ENCODE measurements at places on chromosomes 11 and 22.

GRCh38 chr22:41672780-41673509 lies 15.7 kb downstream of the SNU13 start:
- no peak for DNase-seq

DNA sequence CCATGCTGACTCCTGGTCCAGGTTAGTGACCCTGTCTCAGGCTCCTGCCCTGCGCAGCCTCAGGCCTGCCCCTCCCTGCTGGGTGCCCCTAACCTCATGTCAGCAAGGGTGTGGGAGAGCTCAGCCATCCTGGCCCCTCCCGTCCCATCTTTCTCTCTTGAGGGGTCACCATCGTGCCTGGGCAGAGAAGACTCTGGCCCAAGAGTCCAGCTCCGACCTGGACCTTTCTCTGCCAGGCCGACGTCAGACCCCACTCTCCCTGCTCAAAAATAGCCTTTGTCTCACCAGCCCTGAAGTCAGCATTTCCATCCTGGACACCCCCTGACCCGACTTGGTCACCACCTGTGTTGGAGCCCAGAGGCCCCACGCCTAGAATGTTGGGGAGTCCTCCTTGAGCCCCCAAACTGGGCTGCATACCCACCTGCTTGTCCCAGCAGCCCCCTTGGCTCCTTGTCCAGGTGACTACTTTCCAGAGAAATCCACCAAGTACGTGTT lies 4.9 kb downstream of the SCGB1C1 start:
- no peak for DNase-seq

GRCh38 chr22:31537019-31537535 lies 40.7 kb downstream of the SFI1 start:
- DNase-seq = no peak

DNA sequence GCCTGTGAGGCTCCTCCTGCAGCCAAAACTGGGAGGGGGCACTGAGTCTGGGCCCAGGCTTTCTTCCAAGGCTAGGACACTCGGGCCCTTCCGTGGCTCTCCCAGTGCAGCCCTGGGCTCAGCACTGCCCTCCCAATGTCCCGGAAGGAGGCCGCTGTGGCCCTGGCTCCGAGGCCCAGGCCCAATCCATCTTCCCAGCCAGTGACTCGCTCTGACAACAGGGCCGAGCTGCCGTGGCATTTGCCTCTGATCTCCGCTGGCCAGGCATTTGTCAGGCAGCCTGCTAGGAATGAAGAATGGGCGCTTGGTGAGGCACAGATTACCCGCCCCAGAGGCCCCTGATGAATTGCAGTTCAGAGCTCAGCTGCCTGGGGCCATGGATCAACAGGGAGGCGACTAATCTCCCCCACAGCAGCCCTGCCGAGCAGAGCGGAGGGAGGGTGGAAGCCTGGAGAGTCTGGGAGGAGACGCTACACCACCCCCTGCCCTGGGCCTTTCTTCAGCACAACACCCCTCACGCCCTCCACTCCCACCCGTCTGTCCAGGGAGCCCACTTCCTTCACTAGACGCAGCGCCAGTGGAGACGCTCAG lies 8.3 kb downstream of the FXYD2 start:
- DNase-seq = no peak

GRCh38 chr11:26043665-26044064 lies 288.3 kb upstream of the ANO3 start:
- DNase-seq = no peak

- no peak for DNase-seq
Measured at GRCh38 chr11:62816557-62816956, 11.3 kb upstream of the NXF1 start.

GRCh38 chr11:35177370-35177769 lies 38.4 kb downstream of the CD44 start:
- no peak for DNase-seq

DNA sequence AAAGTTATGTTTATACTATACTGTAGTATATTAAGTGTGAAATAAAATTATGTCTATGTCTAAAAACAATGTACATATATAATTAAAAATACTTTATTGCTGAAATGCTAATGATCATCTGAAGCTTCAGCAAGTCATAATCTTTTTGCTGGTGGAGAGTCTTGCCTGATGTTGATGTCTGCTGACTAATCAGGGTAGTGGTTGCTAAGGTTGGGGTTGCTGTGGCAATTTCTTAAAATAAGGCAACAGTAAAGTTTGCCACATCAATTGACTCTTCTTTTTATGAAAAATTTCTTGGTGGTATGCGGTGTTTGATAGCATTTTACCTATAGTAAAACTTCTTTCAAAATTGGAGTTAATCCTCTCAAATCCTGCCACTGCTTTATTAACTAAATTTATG lies 21.4 kb downstream of the INSC start:
- no peak for DNase-seq

GRCh38 chr11:111231836-111232235 lies 13.7 kb upstream of the POU2AF2 start:
- DNase-seq = peak; percentile 9

DNA sequence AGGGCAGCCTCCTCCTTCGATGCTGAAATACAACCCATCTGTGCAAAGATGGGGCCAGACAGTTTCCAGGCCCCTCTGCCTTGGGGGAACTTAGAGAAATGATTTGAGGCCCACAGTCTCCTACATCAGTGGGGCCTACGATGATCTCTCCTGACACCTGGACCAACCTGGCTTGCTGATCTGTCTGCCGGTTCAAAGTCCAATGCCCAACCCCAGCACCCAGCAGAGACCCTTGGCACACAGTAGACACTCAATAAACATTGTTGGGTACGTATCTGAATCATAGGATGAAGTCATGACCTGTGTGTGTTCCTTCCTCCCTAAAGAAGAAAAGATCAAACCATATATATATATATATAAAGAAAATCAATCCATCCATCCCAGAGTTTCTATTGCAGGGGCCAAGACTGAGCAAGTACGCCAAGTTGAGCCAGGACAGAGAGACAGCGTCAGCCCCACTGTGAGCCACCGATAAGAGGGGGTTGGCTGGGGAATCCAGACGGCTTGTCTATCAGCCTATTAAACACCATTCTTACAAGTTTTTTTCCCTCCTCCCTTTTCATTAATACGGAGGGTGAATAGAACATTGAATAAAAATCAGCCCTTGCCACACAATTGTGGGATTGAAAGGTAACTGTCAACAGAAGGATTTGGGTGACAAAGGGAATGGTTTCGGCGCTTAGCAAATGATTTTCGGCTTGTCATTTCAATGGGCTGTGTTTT lies 244.1 kb downstream of the MN1 start:
- no peak for DNase-seq

- DNase-seq = no peak
Measured at GRCh38 chr11:9512370-9513019, 51.7 kb downstream of the ZNF143 start.

DNA sequence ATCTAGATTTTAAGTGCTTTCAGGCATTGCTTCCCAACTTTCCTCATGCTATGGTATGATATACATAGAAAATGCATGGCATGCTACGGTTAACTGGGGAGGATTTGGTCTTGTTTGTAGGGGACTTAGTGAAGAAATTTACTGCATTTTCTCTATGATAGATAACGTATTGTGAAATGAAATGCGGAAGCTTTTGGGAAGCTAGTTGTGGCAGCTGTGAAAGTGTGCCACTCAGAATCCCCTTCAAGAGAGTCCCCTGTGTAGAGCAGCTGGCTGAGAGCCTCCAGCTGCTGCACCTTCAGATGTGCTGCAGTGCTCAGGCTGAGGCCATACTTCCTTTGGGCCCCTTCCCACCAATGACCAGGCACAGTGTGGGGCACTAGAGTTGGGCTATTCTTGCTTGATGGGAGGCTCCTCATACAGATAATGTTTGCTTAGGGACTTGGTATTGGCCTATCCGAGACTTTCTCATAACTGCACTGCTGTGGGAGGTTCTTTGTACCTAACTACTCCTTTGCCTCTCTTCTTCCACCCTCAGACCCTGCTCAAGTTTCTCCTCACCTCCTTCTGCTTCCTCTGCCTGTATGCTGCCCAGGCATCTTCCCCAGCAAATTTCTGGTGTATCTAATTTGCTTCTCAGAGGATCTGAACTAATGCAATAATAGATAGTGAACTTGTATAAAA lies 67.3 kb downstream of the HIPK3 start:
- no peak for DNase-seq

GRCh38 chr11:66339686-66340483 lies 3.7 kb upstream of the RIN1 start:
- DNase-seq = no peak

- DNase-seq = no peak
Measured at GRCh38 chr22:26481694-26482093, 1.9 kb downstream of the HPS4 start.

DNA sequence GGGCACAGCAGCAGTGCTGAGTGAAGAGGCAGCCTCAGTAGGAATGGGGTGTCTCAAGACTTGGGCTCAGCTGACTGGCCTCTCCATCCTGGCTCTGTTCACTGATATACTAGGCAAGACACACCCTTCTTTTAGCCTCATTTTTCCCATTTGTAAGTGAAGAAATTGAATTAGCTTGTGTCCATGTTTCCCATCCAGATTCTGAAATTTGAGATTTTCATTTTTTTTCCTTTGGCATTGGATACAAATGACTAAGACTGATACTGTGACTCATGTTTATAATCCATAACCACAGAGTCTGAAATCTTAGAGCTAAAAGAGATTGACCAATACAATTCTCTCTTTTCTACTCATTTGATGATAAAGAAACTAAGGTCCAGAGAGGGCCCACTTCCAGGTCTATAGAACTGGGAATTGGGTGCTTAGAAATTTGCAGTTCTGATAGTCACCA lies 110.9 kb downstream of the KCNC1 start:
- DNase-seq = peak; percentile 74

GRCh38 chr11:116044941-116045340 lies 540.7 kb upstream of the CADM1 start:
- no peak for DNase-seq

GRCh38 chr22:47645450-47645914 lies 883.0 kb downstream of the TBC1D22A start:
- no peak for DNase-seq

- DNase-seq = no peak
Measured at GRCh38 chr22:37971475-37972434, 12.6 kb downstream of the SOX10 start.

GRCh38 chr22:17882727-17883126 lies 108.5 kb upstream of the BID start:
- no peak for DNase-seq

- DNase-seq = no peak
Measured at GRCh38 chr11:131838016-131838415, 467.6 kb downstream of the NTM start.

DNA sequence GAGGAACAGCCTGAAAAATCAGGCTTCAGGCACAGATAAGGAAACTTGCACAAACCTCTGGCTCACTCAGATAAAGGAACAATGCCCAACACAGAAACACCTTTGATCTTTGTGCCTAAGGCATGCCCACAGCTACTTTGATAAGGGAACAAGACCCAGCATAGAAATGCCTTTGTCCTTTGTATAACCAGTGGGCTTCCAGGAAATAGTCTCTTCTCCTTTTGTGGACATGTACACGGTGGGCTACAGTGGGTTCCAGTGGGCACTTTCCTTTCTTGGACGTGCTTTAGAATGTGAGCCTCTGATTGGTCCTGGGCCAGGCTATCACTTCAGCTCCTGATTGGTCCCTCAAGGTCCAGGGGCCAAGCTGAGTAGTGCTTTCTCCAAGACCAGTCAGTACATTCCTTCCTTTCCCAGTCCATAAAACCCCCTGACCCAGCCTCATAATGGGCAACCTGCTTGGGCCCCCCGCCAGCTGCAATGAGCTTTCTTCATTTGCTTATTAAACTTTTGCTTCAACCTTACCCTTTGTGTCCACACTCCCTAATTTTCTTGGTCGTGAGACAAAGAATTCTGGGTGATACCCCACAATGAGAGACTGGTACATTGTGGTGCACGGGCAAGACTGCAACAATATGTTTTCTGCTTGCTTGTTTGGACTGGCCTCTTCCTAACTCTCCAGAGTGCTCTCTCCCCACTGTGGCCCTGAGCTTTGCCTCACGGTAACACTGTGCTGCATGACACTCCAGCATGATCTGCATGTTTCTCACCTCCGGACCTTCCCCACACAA lies 1.7 kb upstream of the CABIN1 start:
- DNase-seq = no peak

- no peak for DNase-seq
Measured at GRCh38 chr11:86151174-86152005, 82.5 kb upstream of the PICALM start.

DNA sequence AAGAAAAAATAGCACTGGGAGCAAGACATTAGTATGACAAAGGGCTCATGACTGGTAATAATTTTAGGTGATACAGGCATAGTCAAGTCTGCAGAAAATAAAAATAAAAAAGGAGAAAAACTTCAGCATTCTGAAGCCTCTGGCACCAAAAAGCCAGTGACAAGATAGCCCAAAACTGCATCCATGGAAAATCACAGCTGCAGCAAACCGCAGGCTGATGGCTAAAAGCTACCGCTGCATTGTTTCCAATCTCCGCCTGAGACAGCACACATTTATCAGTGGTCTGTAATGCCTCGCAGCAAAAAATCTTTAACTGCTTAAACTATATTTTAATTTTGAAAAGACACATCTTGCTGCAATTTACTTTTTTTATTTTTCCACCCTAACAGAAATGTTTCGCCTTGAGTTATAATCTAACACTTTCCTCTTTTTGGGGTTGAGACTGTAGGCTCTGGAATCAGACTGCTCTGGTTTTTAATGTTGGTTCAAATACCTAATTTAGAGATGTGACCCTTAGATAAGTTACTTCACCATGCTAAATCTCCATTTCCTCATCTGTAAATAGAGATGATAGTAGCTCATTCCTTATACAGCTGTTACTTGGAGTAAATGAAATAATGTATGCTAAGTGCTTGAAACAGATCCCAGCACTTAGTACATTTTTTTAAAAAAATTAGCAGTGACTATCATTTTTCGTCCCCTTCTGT lies 42.0 kb upstream of the FIBIN start:
- DNase-seq = no peak

DNA sequence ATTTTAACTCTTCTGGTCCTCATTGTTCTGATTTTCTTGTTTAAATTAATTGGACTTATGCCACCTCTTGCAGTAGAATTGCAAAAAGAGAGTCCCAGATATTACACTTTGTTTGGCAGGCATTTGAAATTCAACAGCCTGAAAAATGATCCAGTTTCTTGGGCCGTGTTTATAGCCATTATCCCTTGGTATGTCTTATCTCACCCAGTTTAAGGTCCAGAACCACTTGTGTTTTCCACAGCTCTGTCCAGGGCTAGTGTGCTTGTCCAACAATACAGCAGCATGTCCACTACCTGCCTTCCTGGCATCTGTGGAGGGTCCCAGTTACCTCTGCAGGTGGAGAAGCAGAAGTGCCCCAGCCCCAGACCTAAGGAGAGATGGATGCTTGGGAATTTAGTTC lies 397.4 kb downstream of the SOX6 start:
- no peak for DNase-seq
